Activated T-cell treated with anti-CD3 and anti-CD28 coated beads for 48 hours (primary cell): ENCODE measurements at places on chromosomes 11 and 22.

GRCh38 chr11:91790346-91791170 lies 434.1 kb upstream of the FAT3 start:
- DNase-seq, result no peak

GRCh38 chr11:92764128-92764527 lies 205.3 kb upstream of the MTNR1B start:
- DNase-seq, result no peak

- DNase-seq, result no peak
Observed at GRCh38 chr11:56910785-56911184, 77.9 kb upstream of the OR5AK2 start.

DNA sequence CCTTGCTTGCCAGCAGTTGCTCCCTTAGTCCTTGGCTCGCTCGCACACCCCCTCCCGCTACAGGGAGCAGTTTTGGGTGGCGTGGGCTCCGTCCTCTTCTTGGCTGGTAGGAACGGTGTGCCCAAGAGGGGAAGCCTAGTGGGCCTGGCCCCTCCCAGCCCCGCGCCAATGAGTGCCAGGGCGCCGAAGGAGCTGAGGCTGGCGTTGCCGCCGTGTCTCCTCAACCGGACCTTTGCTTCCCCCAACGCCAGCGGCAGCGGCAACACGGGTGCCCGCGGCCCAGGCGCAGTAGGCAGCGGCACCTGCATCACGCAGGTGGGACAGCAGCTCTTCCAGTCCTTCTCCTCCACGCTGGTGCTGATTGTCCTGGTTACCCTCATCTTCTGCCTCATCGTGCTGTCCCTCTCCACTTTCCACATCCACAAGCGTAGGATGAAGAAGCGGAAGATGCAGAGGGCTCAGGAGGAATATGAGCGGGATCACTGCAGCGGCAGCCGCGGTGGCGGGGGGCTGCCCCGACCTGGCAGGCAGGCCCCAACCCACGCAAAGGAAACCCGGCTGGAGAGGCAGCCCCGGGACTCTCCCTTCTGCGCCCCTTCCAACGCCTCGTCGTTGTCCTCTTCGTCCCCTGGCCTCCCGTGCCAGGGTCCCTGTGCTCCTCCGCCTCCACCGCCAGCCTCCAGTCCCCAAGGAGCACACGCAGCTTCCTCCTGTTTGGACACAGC lies 1.6 kb downstream of the C11orf87 start:
- no peak for DNase-seq

DNA sequence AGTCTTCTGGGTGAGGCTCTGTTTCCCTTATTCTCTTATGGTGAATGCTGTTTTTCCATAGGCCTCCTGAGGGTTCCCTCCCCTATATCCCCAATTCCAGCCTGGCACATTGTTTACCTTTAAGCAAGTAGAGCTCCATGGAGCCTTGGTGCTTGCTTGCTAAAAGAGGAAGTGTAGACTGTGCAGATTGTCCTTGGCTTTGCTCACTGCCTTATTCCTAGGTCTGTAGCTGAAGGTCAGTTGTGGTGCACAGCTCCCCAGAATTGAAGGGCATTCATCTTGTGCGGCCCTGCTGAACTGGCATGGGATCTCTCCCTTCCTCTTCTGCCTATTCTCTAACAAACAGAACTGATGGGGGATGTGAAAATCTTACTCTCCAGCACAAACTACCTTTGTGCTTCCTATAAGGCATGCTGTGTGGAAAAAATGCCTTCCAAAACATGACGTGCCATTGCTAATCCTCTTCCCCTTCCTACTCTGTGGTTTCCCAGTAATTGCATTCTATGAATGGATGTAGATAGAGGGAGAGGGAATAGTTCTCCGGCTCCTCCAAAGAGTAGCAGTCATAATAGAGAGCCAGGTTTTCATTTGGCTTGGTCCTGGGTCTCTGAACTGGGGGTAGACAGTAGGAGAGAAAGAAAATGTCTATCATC lies 34.2 kb upstream of the PLET1 start:
- DNase-seq, result no peak

DNA sequence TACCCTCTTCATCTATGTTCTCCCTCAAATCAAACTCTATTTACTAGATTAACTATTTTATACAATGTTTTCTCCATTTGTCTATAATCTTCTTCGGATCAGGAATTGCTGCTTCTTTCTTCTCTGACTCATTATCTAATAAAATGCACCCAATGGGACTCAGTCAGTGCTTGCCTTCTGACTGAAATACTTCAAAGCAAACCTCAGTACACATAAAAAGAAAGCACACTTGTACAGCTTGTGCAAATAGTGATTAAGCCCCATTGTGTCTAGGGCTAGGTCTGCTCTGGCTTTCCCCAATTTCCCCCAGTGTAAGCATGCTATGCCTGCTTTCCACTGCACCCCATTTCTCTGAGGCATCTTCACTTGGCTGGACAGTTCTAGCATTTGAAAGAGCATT lies 118.6 kb upstream of the C11orf87 start:
- DNase-seq, result no peak

- DNase-seq, result no peak
Observed at GRCh38 chr11:8684600-8685290, 2.2 kb downstream of the RPL27A start.

GRCh38 chr22:45931042-45931441 lies 45.9 kb downstream of the WNT7B start:
- DNase-seq, result no peak

DNA sequence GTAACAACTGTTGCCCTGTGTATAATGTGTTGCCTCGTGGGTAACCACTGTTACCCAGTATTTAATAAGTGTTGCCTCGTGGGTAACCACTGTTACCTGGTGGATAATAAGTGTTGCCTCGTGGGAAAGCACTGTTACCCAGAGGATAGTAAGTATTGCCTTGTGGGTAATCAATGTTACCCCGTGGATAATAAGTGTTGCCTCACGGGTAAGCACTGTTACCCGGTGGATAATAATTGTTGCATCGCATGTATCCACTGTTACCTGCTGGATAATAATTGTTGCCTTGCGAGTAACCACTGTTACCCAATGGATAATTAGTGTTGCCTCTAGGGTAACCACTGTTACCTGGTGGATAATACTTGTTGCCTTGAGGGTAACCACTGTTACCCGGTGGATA lies 17.1 kb upstream of the NXPE4 start:
- DNase-seq, result no peak

- no peak for DNase-seq
Observed at GRCh38 chr22:35312198-35313059, 12.7 kb downstream of the TOM1 start.

- peak; percentile 14 for DNase-seq
Observed at GRCh38 chr11:14645015-14645912, 1.7 kb downstream of the PDE3B start.

DNA sequence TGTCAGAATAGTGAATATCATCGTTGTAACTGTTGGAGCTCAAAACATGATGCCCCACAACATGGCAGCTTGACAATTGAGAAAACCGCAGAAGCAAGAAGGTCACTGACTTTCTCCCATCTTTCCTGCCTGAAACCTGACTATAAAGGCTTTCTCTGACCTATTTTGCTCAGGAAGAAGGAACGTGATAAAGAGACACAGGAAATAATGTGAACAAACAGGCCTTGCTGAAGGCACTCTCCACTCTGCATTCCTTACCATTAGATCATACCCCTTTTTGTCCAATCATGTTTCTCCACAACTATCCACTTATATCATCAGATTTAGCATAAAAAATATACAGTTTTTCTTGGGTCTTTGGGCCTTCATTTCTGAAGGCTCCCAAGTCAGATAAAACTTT lies 916.8 kb downstream of the METTL15 start:
- no peak for DNase-seq
